ENCODE measurements at places on chromosomes 7 and 10.

GRCh38 chr10:128017822-128018221, 108.4 kb downstream of the MKI67 start:
- no peak for DNase-seq

GRCh38 chr7:131889572-131890150, 333.2 kb upstream of the PODXL start:
- DNase-seq: no peak

- DNase-seq: no peak
Measured at GRCh38 chr10:35565602-35566081, 39.5 kb upstream of the GJD4 start.

- DNase-seq: no peak
Measured at GRCh38 chr10:1398626-1399410, 338.5 kb downstream of the ADARB2 start.

- no peak for DNase-seq
Measured at GRCh38 chr10:21300551-21300950, 224.9 kb downstream of the SKIDA1 start.

DNA sequence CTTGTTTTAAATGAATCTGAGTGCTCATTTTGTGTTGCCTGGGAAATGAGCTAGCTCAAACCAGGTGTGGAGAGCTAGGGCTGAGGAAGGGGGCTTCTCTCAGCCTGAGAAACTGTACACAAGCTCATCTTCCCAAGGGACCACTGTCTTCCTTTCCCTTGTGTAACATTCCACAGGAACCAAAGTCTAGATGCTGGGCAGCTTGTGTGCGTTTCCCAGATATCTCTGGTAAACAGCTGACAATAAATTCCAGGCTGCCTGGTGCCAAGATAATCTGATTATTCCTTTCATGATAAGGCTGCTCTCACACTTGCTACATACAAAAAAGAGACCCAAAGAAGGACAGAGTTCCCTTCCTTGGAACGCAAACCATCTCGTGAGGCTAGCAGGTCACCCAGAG, 33.1 kb upstream of the MKLN1 start:
- no peak for DNase-seq

DNA sequence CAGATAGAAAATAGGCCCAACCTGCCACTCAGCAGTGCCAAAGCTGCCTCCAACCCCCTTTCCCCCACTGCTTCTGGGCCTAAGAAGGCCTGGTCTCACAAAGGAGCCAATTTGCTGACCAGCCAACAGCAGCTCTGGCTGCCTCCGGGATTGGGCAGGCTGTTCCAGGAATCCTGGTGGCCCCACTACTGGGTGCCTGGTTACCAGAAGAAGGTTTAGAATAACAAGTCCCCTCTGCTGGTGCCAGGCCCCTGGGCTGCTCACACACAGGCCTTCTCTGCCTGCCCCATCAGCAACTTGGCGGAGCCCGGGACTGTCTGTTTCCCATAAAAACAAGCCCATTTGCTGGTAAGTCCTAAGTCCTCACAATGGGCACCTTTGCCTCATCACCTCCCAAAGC, 1.2 kb downstream of the PHKG1 start:
- no peak for DNase-seq

DNA sequence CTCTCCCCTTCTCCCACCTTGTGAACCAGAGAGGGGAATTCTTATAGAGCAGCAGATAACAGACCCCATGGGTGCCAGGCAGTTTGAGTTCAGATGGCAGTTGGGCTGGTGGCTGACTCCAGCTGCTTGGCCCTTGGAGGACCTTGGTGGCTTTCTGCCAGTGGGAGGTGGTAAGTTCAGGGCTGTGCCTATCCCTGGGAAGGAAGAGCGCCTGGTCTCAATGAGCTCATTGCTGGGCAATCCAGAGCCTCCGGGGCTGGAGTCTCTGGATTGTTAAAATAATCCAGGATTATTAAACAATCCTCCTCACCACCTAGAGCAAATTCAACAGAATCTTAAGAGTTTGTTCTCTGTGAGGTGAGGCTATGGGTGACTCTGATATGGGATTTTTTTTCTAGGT, 105.2 kb downstream of the FANK1 start:
- no peak for DNase-seq

GRCh38 chr10:112634096-112634830, 187.2 kb downstream of the VTI1A start:
- no peak for DNase-seq

GRCh38 chr10:116183733-116184511, 89.1 kb downstream of the GFRA1 start:
- DNase-seq: peak; percentile 67

GRCh38 chr7:112869111-112869774, 79.0 kb upstream of the TMEM168 start:
- DNase-seq: no peak

- no peak for DNase-seq
Measured at GRCh38 chr7:83819911-83820310, 171.0 kb upstream of the SEMA3E start.

- no peak for DNase-seq
Measured at GRCh38 chr10:121949451-121949850, 21.6 kb upstream of the ATE1 start.

DNA sequence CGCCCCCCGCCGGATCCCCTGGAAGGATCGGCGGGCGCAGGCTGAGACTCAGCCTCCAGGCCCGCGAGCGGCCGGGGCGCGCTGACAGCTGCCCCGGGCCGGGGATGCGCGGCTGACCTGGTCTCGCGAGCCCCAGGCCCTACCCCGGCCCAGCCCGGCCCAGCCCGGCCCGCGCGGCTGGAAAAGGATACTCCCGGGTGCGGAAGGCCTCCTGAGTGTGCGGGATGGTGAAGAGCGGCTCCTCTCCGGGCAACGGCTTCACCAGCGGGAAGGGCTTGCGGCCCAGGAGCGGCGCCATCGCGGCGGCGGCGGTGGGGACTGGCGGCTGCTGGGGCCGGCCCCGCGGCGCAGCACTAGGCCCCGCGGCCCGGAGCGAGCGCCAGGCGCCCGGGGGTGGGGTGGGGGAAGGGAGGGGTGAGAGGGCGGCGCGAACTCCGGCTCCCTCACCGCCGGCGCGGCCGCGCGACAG, 423 bp downstream of the BAZ1B start:
- DNase-seq: no peak

DNA sequence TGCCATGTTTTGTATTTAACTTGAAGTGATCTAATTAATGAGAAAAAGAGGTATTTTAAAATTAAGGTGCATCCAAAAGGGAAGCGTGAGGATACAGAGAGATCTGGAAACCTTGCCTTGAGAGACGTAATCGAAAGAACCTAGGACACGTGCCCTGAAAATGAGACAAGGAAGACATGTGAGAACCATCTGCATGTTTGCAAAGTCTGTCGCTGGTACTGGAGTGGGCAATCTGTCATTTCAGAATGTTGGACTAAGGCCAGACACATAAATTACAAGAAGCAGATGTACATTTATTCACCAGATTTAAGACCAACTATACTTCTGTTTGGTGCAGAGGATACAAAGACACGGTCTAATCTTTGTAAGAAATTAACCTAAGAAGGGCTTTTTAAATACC, 9.2 kb downstream of the AGR2 start:
- no peak for DNase-seq

DNA sequence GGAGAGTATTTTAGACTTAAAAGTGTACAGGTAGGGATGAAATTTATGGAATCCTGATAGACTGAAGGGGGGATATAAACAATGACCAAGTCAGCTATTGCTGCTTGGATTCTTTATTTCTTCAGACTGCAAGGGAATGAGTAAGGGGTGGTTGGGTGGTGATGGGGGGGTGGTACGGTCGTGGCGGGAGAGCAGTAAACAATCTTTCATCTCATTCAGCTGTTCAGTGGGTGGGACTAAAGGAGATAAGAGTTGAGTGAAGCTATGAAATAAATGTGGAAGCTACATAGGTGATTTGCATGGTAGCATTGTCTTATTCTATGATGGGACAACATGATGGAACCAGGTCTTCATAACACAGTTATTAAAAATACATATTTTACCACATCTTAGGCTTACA, 1.8 kb downstream of the SEPTIN7 start:
- no peak for DNase-seq

DNA sequence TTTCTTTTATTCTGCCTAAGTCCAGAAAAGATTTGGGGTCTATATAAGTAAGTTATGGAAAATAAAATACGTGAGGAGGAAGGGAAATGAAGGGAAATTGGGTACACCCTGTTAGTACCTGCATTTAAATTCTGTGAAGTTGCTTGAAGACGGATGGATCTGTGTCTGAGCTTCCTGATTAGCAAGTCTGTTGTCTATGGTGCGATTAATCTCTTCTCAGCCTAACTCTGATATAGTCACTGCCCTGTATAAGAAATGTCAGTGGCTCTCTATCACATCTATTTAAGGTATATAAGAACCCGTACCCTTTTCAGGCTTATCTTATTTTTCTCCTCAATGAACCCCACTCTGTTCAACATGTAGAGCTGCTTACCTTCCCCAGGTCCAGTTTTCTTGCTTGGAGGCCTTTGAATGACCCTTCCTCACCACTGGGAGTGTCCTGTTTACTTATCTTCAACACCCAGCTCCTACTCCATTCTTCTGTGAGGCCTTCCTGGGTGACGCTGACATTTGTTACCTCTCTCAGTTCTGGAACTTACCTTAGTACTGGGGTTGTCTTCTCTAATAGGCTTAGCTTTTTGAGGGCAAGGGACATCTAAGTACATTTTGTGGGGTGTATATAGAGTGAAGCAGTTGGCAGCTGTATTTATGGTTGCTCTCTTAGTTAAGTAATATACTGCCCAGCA, 149.6 kb upstream of the PRPS1L1 start:
- no peak for DNase-seq

DNA sequence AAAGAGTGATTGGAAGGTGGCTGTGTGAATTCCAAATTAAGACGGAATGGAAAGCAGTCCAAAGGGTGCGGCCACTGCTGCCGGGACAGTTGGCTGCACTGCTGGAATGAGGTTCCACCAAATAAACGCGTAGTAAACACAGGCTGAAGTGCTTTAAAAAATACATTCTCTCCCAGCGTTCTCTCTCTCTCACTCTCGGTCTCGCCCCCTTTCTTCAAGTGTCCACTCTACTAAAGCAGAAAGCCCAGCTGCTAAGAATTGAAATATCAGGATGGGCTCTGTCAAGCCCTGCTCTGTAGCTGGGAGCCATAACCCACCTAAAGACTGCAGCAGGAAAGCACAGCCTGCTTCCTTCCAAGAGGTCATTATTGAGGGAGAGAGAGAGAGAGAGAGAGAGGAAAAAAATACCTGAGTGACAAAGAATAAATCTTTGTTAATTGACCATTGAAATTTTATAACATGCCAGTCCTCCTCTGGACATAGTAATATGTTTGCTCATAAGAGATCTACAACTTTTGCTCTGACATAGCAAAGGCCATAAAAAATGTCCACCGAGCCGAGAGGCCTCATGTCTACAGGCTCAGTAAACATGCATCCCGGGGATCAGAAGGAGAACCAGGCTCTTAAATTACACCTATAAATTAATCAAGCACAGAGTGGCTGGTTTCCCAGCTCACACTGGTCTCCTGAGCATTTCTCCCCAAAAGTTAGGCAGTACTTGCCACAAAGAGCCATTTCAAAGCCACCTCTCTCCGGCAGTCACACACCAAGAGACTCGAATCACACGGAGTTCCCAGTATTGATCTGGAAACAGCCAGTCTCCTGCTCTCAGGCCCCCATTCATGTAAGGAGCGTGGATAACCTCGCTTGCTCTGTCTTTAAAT, 72.8 kb downstream of the FGFR2 start:
- DNase-seq: no peak

- DNase-seq: no peak
Measured at GRCh38 chr10:111347386-111348013, 270.7 kb downstream of the ADRA2A start.

DNA sequence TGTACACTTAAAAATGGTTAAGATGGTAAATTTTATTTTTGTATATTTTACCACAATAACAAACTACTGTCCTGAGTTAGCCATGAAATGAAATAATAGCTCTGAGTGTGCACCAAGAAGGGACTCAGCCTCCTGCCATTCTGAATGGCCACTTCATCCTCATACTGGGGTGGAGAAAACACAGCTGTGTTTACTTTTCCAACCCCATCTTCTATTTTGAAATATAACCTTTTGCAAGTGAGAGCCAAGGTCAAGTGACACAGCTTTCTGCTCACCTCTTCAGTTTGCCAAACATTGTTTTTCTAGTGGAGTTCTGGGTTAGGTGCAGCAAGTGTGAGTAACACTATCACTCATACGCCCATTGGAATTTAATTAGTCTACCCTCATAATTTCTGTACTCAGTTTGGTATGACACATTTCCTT, 107.4 kb upstream of the GLCCI1 start:
- no peak for DNase-seq
